ENCODE measurements at places on chromosomes 16 and 17.

- no peak for DNase-seq
These were observed 20.2 kb upstream of the C1QL1 start for GRCh38 chr17:44988044-44988942.

- no peak for DNase-seq
These were observed 34.2 kb upstream of the IRX3 start for GRCh38 chr16:54320697-54321340.

DNA sequence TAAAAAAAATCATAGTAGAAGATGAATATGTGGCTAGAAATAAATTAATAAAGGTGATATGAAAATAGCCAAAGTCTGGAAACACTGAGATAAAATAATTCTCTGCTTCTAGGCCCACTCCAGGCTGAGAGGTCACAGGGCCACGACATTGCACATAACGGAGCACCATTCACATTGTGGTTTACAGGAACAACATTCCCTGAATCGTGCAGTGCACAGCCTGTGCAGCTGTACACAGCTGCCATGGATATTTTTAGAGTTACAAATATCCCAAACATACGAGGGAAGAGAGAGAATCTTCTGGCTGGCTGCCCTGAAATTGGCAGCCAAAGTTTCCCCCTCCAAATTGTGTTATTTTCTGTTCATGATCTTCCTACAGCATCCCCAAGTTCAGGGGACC is 68.8 kb downstream of the GSG1L start:
- no peak for DNase-seq

DNA sequence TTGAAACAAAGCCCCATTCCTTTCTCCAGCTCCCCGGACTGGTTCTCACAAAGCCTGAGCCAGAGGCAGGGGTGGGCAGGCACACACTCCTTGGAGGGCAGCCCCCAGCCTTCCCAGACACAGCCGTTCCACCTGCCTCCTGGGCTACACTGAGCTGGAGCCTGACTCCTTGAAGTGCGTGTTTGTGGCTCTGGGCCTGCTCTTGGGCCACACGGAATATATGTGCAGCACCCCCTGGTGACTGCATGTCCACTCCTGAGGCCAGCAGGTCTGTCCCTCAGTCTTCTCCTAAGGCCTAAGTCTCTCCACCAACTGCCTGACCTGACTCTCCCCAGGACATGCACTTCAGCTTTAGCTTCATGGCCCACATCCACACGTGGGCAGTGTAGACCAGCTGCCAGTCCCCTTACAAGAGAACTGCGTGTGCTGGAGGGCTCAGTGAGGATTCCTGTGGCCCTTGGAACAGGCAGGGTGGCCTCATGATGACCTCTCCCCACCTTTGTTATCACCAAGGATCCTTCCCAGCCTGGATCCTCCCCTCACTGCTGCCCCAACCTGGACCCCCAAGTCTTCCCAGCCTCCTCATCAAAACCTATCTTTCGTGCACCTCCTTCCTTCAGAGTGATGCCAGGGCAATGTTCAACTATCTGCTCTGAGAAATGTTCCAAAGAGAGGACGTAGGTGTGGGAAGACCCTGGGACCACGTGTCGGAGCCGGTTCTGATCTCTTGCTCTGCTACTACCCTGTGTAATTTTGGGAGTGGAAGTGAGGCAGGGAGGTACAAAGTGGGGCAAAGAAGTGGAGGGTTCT is 12.4 kb upstream of the SLC6A2 start:
- no peak for DNase-seq
